Sciatic nerve (tissue), 2 donors: ENCODE measurements at places on chromosomes 7 and 10. TPM values are rescaled to one million over a fixed set of nuclear protein-coding genes. Genes with fewer than 3 reads are reported as not detected.

PDAP1 gene
- 76.1 TPM for total RNA-seq

DDC gene
- total RNA-seq, result not detected

WDR86 gene
- 101 TPM for total RNA-seq

- DNase-seq, result no peak
Observed at GRCh38 chr10:70352401-70353097, 29.9 kb downstream of the LRRC20 start.

DNA sequence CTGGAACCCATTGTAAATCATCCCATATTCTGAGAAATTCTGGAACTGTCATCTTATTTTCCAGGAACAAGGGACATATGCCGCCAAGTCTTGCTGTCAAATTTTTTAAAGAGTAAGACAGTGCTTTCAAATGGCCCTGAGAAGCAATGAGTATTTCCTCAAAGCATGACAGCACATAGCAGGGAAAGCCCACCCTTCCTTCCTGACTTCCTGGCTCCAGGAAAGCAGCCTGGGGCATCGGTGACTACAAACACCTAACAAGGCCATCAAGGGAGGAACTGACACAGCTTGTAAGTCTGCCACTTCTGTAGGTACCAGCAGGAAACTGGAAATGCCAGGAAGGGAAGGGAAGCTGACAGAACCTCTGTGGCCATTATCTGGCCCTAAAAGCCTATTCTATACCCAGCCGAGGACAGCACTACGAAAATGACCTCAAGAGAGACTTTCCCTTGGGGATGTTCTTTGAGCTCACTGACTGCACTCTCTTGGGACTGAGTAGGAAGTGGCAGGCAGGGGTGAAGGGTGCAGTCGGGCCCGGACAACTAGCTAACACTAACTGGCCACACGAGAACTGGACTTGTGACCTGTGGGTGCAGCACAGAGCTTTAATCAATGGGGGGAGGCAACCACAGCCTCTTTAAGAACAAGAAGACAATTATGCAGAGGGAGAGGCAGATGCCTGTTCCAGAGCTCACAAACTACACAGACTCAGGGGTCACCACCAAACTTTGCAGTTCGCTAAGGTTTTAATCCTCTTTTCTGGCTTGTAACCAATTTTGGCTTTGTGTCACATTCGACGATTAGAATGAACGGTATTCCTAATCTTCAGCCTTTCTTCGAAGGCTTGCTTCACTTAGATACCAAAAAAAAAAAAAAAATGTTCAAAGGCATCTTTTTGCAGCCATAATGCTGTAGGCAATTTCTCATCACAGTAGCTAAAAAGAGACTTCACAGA is 52.0 kb downstream of the GRB10 start:
- no peak for DNase-seq

GRCh38 chr10:71569775-71570588 is 149.6 kb downstream of the C10orf105 start:
- peak; percentile 91 for DNase-seq

DNA sequence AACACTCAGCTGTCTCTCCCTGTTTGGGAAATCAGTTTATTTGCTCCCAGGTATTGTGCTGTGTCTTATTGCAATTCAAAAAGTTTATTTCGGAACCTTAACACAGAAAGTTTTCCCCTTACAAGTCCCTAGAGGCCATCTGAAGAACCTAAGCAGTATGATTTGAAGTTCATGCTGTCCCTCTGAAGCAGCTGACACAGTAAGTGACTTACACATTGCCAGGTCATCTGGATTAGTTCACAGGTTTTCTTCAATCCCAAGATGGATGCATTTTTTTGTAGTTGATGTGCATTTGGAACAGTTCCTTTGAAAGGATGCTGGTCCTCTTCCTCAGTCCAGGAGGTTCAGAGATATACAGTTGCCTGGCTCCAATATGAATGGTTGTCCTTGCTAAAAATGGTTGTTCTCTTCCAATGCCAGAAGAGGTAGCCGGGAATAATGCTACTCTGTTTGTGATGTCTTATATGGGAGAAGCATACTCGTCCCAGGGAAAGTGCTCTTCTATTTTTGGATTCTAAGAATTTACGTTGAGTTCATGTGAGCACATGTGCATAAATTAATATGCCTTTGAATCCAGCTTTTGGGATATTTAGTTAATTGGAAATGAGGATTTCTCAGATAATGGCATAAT is 183.5 kb upstream of the PHYHIPL start:
- DNase-seq, result no peak

DNA sequence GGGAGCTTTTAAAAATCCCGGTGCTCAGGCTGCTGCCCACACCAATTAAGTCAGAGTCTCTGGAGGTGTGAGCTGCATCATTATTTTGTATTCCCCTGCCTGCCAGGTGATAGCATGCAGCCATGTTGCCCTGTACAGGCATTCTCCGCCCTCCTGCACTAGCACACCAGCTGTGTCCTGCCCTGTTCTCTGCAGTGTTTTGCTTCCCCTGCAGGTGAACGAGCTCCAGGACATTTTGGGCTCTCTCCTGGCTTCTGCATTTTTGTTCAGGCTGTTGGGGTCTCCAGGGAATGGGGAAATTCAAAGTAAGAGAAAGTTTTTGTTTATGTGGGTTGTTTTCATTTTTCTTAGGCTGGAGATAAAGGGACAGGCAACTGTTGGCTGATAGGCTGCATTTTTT is 271.0 kb upstream of the COBL start:
- DNase-seq, result no peak

GRCh38 chr10:44792119-44792775 is 118.9 kb upstream of the TMEM72 start:
- DNase-seq, result no peak

GRCh38 chr10:22874189-22874854 is 53.5 kb upstream of the ARMC3 start:
- no peak for DNase-seq

DNA sequence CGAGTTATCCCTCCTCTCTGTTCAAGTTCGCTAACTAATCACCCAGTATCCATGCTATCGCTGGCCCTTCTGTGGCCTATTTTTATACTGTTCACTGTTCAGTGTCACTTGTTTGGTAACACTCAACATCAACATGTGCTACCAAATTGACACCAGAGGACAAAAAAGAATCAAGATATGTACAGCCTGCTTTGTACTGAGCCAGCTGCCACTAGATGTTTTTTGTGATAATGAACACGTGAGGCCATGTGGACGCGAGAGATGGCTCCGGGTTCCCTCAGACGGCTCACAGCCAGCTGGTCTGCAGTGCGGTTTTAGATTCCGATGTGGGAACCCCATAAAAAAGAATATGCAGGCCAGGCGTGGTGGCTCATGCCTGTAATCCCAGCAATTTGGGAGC is 21.2 kb downstream of the CAV1 start:
- no peak for DNase-seq

RGS10 gene
- 30.0 TPM for total RNA-seq

ITIH2 gene
- total RNA-seq, result not detected

DNA sequence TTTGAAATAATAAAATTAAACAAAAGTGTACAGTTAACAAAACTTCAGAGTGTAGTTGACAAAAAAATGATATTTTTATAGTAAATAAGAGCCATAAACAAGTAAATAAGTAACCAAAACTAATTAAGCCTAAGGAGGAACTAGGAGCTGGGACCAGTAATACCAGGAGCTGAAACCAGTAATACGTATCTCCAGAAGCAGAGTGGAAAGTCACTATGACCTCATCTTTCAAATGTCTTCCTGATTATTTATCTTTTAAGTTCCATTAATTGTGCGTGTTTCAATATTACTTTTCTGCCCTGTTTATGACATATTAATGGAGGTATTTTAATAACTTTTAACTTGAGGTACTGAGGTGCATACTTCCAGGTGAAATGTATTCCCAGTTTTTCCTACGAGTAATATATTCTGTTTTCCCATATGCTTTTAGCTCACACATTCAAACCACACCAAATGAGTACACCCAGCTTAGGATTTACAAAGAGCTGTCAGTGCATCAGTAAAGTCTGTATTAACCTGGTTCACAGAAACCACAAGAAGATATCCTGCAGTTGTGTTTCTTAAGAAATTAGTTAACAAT is 283.7 kb upstream of the HGF start:
- DNase-seq, result no peak

CLCN1 gene
- total RNA-seq, result not detected

FAM241B gene
- 6.1 TPM for total RNA-seq

DNA sequence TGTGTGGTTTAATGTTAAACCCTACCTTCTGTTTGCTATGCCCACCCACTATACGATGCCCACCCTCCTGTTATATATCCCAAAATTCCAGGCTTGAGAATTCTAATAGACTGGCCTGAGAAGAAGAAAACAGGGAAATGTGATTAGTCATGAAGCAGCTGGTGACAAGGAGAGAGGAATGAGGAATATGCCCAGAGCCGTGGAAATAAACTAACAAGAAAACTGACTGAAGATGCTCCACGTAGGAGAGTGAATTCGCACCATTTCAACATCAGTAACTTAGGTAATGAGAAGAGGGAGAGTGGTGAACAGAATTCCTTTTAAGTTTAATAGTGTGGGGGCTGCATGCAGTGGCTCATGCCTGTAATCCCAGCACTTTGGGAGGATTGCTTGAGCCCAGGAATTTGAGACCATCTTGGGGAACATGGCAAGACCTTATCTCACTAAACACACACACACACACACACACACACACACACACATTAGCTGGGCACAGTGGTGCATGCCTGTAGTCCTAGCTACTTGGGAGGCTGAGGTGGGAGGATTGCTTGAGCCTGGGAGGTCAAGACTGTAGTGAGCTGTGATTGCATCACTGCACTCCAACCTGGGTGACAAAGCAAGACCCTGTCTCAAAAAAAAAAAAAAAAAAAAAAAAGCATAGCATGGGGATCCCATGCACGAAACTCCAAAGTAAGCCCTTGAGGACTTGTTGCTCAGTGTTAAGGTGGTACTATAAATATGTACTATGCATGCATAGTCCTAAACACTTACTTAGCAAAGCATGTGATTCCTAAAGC is 16.1 kb upstream of the SYPL1 start:
- DNase-seq, result no peak

DNA sequence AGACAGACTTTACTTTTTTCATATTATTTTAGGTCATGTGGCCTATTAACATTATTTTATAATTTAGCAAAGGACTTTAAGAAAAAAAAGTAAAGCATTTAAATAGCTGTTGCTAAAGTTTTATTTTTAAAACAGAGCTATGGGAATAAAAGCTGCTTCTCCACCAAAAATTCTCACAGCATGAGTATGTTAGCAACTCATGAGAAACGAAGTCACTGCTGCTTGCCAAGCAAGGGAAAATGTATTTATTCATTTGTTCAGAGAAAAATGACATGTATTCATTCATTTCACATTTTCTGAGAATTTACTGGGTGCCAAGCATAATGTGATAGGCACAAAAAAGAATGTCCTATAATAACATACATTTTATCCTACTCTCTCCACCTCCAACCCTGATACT is 5.1 kb downstream of the LRRC72 start:
- no peak for DNase-seq

GRCh38 chr7:93830141-93830925 is 60.2 kb downstream of the TFPI2 start:
- no peak for DNase-seq

DNA sequence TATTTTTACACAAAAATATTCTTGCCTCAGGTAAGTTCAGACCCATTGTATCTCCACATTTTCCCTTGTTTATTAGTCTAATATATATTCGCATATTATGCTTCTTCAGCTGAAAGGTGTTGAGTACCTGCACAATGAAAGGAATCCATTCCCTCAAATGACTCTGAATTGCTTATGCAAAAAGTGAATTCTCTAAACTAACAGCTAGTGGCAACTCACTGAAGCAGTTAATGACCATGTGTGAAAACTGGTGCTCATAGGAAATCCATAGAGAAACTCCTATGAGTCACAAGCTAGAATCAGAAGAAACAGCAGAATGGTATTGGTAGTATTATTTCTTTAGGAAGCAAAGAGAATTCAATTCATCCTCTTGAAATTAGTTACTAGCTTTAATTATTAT is 33.5 kb upstream of the RNF148 start:
- no peak for DNase-seq
